ENCODE measurements at places on chromosomes 7 and 10. TPM values are rescaled to one million over a fixed set of nuclear protein-coding genes. Genes with fewer than 3 reads are reported as not detected.

GRCh38 chr10:131815266-131816156 is 85.3 kb upstream of the PPP2R2D start:
- H3K4me1 ChIP-seq: no peaks in the 10 kb centered on the region
- H3K36me3 ChIP-seq: no peaks in the 10 kb centered on the region
- H3K27ac ChIP-seq: no peak overlapping the region
- H3K27me3 ChIP-seq: peaks cover 74% of the 10 kb centered on the region
- peak; percentile 35 for DNase-seq
- no peak overlapping the region for H3K4me3 ChIP-seq

DNA sequence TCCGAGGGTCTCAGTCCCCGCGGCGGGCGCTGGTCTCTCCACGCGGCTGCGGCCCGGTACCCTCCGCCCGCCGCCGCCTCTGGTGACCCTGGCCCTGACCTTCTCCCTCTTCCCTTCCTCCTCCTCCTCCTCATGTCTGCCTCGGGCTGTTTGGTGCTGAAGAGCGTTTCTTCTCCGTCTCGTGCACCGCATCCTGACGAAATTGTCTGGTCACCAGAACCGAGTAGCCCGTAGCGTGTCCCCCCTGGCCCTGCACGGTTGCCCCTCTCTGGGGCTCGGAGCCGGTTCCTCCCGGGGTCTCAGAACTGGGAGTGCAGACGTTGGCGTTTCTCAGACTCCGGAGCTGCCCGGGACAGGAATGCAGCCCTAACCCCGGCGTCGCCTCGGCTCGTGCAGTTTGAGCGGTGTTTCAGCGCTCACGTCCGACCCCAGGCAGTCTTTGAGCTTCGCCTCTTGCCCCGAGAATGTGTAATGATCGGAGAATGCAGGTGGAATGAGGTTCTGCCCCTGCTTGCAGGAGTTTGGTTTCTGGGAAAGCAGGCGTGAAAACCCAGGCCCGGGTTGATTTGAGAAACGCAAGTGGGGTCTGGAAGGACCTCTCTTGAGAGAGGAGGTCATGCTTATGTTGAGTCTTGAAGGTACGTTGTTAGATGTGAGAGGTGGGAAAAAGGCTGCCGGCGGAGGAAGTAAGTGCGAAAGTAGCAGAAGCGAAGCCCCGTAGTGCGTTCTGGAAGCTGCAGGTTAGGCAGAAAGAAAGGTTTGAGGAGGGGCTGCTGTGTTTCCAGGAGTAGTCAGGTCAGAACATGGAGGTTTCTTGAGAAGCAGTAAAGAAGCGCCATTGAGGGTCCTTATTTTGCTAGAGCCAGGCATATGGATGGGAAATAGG is 743 bp downstream of the RBM17 start:
- H3K4me1 ChIP-seq: peaks cover 19% of the 10 kb centered on the region
- no peaks in the 10 kb centered on the region for H3K36me3 ChIP-seq
- H3K4me3 ChIP-seq: peak overlapping the region; percentile 94
- DNase-seq: no peak
- H3K27ac ChIP-seq: peak overlapping the region; percentile 86

DNA sequence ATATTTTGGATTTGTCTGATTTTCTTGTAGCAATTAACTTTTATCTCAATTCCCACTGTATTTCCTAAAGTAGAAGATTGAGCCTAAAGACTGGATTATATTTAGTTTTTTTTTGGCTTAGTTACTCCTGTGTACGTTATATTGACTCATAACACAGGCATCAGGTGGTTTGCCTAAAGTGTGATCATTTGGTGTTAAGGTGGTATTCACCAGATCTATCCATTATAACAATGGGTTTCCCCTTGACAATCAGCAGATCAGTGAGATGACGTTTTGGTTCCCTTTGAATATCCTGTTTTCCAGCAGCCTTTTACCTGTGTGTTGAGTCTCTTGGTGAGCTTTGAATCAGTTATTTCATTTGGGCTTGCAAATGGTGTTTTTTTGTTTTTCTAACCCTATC is 18.1 kb downstream of the MAPK8 start:
- no peak overlapping the region for H3K4me3 ChIP-seq
- no peaks in the 10 kb centered on the region for H3K4me1 ChIP-seq
- no peaks in the 10 kb centered on the region for H3K27me3 ChIP-seq
- no peak overlapping the region for H3K27ac ChIP-seq
- H3K36me3 ChIP-seq: no peaks in the 10 kb centered on the region

- H3K27me3 ChIP-seq: no peaks in the 10 kb centered on the region
- no peaks in the 10 kb centered on the region for H3K36me3 ChIP-seq
- peaks cover 30% of the 10 kb centered on the region for H3K4me1 ChIP-seq
- no peak for DNase-seq
- no peak overlapping the region for H3K4me3 ChIP-seq
- no peak overlapping the region for H3K27ac ChIP-seq
Measured at GRCh38 chr7:92699560-92699959, 109.4 kb upstream of the FAM133B start.

DNA sequence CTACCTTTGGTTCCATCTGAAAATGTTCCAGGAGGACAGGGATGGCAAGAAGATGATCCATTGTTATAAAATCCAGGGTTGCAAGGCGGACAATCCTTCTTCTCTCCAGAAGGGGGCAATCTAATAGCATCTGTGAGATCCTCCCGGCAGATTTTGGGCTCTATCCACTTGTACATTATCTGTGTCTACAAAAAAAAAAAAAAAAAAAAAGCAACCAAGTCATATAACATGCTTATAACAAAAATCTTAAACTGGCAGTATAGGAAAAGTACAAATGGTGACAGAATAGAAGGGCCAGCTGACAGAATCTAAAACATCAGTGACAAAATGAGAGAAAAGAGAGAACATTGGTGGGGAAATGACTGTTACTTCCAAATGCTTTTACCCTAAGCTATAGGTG is 132.7 kb downstream of the ELAPOR2 start:
- H3K36me3 ChIP-seq: no peaks in the 10 kb centered on the region
- peak; percentile 39 for DNase-seq
- H3K27me3 ChIP-seq: no peaks in the 10 kb centered on the region
- no peak overlapping the region for H3K4me3 ChIP-seq
- H3K27ac ChIP-seq: no peak overlapping the region
- peaks cover 2% of the 10 kb centered on the region for H3K4me1 ChIP-seq

DNA sequence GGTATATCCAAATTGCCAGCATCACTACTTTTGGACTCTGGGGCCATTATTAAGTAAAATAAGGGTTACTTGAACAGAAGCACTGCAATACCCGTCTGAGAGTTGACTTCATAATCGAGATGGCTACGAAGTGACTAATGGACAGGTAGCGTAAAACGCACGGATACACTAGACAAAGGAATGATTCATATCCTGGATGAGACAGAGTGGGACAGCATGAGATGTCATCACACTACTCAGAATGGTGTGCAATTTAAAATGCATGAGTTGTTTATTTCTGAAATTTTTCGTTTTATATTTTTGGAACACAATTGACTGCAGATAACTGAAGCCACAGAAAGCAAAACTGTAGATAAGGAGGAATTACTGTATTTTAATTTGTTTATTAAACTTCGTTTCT is 421.5 kb upstream of the LRGUK start:
- H3K4me3 ChIP-seq: no peak overlapping the region
- no peak for DNase-seq
- no peak overlapping the region for H3K27ac ChIP-seq

- no peak for DNase-seq
- H3K27me3 ChIP-seq: no peaks in the 10 kb centered on the region
- no peaks in the 10 kb centered on the region for H3K36me3 ChIP-seq
- H3K4me1 ChIP-seq: no peaks in the 10 kb centered on the region
- no peak overlapping the region for H3K4me3 ChIP-seq
Measured at GRCh38 chr7:115409682-115410433, 488.0 kb downstream of the MDFIC start.

DNA sequence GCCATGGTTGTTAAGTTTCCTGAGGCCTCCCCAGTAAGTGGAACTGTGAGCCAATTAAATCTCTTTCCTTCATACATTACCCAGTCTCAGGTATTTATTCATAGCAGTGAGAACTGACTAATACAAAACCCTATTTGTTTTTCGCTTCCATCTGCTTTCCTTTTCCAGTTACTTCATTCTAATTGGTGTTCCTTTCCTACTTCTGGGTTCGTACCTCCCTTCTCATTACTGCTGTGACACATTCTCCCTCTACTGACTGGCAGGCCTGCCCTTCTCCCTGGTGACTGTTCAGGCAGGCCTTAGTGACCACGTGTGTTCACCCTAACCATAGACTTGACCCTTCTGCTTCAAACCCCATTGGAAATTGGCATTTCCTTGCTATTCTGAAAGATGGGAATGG is 37.7 kb downstream of the MTURN start:
- no peak overlapping the region for H3K4me3 ChIP-seq
- peaks cover 79% of the 10 kb centered on the region for H3K4me1 ChIP-seq
- H3K36me3 ChIP-seq: no peaks in the 10 kb centered on the region
- H3K27ac ChIP-seq: no peak overlapping the region

GRCh38 chr7:131293018-131293417 is 34.7 kb upstream of the MKLN1 start:
- no peaks in the 10 kb centered on the region for H3K4me1 ChIP-seq
- H3K27me3 ChIP-seq: no peaks in the 10 kb centered on the region
- H3K36me3 ChIP-seq: no peaks in the 10 kb centered on the region
- H3K4me3 ChIP-seq: no peak overlapping the region
- DNase-seq: no peak

The TET1 gene
- 18.1 TPM for polyA plus RNA-seq

The ELN gene
- polyA plus RNA-seq: 212 TPM

The SORCS3 gene
- 0.24 TPM for polyA plus RNA-seq

The NPTX2 gene
- 0.38 TPM for polyA plus RNA-seq

The ARHGAP22 gene
- 3.1 TPM for polyA plus RNA-seq

The HGF gene
- polyA plus RNA-seq: 31.2 TPM
